Left colon (tissue), 2 donors: ENCODE measurements at places on chromosomes 6 and 20. TPM values are rescaled to one million over a fixed set of nuclear protein-coding genes. Genes with fewer than 3 reads are reported as not detected.

DNA sequence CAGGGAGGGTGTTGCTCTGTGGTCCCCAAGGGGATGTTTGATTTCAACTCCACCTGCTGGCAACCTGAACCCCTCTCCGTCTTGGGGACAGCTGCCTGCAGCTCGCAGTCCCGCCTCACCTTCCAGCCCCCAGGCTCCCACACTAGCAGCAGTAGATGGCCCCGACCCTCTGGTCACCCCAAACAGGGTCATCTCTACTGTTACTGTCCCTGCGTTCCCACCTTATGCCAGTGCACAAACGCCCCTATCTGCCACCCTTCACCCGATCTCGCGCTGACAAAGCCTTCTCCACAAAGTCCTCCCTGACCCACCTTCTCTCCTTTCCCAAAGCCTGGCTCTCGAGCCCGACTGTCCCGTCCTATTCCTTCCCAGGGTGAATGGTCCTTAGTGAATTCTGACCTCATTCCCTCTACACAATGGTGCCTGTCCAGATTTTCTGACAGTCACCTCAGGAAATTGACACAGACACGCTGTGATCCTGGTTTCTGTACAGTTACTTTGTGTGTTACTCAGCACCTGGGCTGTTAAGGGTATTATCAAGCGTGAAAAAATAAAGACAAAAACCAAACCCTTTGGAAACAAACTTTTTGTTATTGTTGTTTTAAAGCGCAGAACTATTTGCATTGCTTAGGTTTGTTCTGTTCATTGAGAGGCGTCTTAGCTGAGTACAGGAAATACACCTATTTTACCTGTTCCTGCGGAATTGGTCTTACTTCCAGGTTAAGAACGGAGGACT, 728 bp downstream of the FUT9 start:
- no peak for DNase-seq

GRCh38 chr6:62615366-62616015, 329.5 kb upstream of the KHDRBS2 start:
- DNase-seq, result no peak

GRCh38 chr6:46062312-46062711, 46.7 kb upstream of the CLIC5 start:
- peak; percentile 68 for DNase-seq

DNA sequence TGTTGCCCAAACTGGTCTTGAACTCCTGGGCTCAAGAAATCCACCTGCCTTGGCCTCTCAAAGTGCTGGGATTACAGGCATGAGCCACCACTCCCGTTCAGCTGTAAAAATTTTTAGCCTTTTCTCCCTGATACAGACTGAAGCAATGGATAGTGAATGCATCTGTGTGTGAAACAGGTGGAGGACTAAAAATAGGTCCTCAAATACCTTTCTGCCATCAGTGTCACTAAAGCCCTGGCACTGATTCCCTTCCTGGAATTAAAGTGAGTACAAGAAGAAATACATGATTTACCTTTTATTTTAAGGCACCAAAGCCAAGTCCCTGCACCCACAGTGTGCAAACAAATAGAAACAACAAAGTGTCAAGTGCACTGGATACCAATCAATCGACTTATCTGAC, 25.1 kb downstream of the TULP4 start:
- no peak for DNase-seq

DNA sequence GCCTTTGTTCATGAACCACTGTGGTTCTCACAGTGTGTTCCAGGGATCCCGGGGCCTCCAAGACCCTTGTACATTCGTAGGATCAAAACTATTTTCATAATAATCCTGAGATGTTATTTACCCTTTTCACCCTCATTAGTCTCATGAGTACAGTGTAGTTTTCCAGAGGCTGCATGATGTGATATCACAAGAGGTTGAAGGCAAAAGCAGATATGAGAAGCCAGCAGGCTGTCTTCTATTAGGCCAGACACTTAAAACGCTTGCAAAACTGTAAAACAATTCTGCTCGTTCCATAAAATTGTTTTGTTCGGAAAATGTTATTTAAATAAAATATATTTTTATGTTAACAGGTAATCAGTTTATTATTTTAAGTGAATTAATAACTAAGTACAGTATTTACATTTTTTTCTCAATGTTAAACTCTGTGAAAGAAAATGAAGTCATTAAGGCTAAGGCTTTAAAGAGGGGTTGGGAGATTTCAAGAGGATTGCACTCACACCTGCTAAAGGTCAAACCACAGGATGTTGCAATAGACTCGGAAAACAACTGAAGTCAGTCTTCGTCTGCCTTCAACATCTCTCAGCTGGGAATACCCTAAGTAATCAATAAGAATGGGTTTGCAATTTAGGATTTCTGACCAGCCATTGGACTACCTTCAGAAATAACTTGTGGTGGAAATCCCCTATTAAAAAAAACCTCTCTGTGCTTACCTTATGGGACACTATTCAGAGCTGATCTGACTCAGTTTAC, 474.2 kb downstream of the KIF16B start:
- DNase-seq, result no peak

GLO1 gene
- total RNA-seq, result 49.4 TPM

- no peak for DNase-seq
Measured at GRCh38 chr20:54272901-54273488, 65.1 kb downstream of the PFDN4 start.

GRCh38 chr6:71326611-71327010, 38.0 kb downstream of the OGFRL1 start:
- DNase-seq, result no peak

DNA sequence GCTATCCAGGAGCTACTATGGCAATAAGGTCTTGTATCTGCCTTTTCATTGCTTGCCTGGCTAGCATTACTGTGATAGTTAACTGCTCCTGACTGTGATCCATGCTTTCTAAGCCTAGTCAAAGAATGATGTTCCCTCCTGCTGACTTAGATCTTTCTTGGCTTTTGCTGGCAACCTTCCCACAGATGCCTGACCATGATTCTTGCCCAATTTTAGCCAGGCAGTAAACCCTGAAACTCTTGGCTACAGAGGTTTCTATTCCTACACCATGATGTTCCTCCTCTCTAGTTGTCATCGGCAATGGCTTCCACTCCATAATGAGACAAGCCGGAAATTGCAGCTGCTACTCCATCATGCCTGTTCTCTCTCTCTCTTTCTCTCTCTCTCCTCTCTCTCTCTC, 238.1 kb downstream of the HAO1 start:
- DNase-seq, result no peak

IRF4 gene
- total RNA-seq, result 5.0 TPM

DNA sequence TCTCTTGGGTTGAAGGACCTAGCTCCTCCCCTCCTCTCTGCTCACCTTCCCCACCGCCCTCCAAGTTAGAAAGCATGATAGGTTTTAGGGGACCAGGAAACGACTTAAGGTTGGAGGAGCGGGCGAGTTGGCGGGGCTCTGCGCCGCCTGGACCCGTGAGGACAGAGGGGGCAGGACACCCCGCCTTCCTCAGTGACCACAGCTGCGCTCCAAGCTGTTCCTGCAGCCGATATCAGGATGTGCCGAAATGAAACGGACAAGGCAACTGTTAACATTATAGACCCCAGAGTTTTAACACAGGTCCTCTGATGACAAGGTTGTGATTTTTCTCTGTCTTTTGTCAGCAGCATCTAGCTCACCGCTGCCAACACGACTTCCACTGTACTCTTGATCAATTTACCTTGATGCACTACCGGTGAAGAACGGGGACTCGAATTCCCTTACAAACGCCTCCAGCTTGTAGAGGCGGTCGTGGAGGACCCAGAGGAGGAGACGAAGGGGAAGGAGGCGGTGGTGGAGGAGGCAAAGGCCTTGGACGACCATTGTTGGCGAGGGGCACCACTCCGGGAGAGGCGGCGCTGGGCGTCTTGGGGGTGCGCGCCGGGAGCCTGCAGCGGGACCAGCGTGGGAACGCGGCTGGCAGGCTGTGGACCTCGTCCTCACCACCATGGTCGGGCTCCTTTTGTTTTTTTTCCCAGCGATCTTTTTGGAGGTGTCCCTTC, at the start of gene GRM1:
TSS of gene GRM1 (plus strand) at position 212 of the 722 bp plus-strand sequence. CDS start at position 668, 456 bp downstream.
- DNase-seq, result no peak

- no peak for DNase-seq
Measured at GRCh38 chr6:110034667-110035036, 56.5 kb downstream of the GPR6 start.

DNA sequence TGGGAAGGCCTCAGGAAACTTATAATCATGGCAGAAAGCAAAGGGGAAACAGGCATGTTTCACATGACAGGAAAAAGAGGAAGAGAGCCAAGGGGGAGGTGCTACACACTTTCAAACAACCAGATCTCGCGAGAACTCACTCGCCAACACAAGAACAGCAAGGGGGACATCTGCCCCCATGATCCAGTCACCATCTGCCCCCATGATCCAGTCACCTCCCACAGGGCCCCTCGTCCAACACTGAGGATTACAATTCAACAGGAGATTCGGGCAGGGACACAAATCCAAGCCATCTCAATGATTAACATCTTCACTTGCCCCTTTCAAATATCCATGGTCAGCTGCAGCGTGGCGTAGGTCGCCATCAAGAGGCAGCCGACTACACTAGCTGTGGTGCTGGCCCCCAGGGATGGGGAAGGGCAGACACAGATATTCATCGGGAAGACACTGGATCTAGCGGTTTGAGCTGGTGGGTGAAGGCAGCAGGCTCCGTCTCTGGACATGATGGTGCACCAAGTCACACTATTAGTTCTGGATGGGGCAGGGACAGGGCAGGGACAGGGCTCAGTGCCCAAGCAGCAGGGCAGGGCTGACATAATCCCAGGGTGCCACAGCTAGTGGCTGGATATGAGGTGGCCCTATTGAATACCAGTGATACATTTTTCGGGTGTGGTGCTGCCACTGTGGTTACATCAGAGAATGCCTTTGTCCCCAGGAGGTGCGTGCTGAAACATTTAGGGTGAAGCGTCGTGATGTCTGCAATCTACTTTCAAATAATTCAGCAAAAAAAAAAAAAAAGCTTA, 31.6 kb downstream of the TUBB2B start:
- DNase-seq, result no peak

DNA sequence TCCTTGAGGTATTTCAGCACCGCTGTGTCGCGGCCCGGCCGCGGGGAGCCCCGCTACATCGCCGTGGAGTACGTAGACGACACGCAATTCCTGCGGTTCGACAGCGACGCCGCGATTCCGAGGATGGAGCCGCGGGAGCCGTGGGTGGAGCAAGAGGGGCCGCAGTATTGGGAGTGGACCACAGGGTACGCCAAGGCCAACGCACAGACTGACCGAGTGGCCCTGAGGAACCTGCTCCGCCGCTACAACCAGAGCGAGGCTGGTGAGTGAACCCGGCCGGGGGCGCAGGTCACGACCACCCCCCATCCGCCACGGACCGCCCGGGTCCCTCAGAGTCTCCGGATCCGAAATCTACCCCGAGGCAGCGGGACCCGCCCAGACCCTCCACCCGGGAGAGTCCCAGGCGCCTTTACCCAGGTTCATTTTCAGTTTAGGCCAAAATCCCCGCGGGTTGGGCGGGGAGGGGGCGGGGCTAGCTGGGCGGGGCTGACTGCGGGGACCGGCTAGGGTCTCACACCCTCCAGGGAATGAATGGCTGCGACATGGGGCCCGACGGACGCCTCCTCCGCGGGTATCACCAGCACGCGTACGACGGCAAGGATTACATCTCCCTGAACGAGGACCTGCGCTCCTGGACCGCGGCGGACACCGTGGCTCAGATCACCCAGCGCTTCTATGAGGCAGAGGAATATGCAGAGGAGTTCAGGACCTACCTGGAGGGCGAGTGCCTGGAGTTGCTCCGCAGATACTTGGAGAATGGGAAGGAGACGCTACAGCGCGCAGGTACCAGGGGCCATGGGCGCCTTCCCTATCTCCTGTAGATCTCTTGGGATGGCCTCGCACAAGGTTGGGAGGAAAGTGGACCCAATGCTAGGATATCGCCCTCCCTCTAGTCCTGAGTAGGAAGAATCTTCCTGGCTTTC, 693 bp downstream of the HLA-F start:
- peak; percentile 73 for DNase-seq

PEX7 gene
- total RNA-seq, result 9.0 TPM

- DNase-seq, result no peak
Measured at GRCh38 chr6:6962086-6962485, 145.7 kb upstream of the RREB1 start.

C6orf132 gene
- total RNA-seq, result 49.7 TPM

- DNase-seq, result peak; percentile 49
Measured at GRCh38 chr6:169420912-169421543, 167.4 kb upstream of the THBS2 start.

GRCh38 chr6:39791850-39792539, at the start of gene DAAM2:
Gene DAAM2 (plus strand): TSS chr6:39792376. CDS start chr6:39856303, 63,927 bp downstream.
- peak; percentile 39 for DNase-seq

- no peak for DNase-seq
Measured at GRCh38 chr20:43220612-43221011, 30.9 kb upstream of the PTPRT start.

DNA sequence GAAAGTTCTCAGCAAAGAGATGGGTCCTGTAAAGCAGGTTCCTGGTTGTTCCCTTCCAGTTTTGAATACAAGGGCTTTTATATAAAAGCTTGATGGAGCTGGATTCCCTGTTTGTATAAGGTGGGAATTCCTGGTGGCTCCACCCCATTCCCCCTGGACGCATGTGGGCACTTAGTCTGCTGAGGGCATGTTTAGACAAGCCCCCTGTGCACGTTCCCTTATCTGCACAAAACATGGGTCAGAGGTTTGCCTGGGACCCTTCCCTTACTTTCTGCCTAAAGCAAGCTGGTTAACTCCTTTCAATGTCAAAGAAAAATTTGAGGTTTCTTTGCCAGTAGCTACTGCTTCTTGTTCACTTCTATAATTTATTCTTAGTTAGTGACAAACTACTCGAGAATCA, 181.1 kb downstream of the BCKDHB start:
- no peak for DNase-seq

DNA sequence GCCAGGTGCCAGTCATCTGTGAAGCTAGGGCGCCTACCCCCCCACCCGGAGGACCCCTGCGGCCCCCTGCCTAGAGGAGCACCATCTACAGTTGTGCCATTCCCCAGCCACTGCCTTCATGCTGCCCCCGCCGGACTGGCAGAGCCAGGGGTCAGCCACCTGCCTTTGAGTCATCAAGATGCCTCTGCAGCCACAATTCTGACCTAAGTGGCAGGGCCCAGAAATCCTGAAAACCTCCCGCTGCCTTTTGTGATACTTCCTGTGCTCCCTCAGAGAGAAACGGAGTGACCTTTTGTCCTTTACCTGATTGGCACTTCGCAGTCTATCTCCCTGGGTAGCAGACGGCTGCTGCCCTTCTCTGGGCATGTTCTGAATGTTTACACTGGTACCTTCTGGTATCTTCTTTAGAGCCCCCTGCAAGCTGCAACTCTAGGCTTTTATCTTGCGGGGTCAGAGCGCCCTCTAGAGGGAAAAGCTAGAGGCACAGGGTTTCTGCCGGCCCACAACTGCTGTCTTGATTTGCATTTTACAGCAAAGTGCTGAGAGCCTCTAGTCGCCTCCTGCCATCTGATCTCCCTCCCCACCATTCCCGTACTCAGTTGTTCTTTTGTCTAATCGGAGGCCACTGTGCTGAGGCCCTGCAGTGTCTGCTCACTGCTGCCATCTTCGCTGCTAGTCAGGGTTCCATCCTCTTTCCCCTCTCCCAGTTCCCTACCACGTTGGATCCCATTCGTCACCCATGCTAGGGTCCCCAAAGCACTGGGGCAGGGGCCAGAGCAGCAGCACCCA, 26.9 kb downstream of the SPATA2 start:
- DNase-seq, result no peak

GRCh38 chr6:35377002-35377401, 34.6 kb downstream of the PPARD start:
- no peak for DNase-seq

- DNase-seq, result no peak
Measured at GRCh38 chr20:35939264-35939663, 15.0 kb downstream of the SCAND1 start.
